ENCODE measurements at places on chromosomes 4 and X.

GRCh38 chr4:41232856-41233255 is 18.5 kb upstream of the APBB2 start:
- DNase-seq = no peak

DNA sequence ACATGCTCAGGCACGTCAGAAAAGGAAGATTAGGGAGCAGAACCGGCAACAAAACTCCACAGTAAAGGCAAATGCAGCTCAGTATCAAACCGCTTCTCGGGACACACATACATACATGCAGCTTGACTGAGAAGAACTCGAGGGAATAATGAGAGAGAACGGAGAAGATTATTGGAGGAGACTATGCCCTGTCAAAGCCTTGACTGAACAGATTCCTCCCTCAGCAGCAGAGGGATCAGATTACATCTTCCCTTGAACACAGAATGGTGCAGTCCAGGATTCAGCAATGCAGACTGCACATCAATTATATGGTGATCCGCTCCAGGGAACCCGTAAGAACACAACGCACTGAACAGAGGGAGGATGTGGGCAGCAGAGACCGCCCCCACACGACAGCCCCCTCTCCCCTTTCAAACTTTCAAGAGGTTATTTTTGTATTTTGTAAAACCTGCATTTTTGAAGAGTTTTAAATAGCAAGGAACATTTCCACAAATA is 183.2 kb downstream of the FBXW7 start:
- DNase-seq = no peak

DNA sequence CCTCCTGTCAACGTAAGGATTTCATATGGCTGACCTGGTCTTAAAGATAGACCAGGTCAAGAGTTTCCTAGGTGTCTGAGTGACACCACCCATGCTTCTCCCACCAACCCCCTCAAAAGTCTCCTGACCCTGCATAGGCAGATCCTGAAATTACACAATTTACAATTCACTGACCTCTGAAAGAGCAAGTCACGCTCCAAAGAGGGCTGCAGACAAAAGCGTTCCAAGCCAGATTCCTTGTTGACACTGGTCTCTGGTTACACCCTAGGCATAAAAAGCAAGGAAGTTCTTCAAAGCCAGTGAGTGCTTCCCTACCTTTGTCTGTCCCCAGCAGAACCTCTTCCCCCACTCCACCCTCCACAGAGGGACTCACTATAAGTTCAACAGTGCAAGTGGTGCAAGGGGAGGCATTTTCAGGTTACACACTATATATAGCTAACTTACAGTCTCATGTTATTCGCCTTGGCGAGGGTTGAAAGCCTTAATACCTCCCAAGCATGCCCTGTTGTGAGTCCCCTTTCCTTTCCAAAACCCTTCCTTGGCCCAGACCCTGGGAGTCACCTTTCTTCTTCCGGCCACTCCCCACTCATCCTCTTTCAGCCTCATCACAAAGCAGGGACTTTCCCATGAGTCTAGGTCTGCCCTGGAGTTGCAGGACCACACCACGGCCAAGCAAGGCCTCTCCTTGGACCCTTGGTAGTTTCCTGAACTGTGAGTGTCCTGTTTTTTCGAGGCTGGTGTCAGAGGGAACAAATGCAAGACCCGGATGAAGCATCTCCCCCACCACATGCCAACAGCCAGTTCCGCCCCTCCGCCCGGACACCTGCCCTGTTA is 58.0 kb upstream of the KLF3 start:
- no peak for DNase-seq

- no peak for DNase-seq
Observed at GRCh38 chrX:18886005-18886343, 97.9 kb downstream of the PHKA2 start.

DNA sequence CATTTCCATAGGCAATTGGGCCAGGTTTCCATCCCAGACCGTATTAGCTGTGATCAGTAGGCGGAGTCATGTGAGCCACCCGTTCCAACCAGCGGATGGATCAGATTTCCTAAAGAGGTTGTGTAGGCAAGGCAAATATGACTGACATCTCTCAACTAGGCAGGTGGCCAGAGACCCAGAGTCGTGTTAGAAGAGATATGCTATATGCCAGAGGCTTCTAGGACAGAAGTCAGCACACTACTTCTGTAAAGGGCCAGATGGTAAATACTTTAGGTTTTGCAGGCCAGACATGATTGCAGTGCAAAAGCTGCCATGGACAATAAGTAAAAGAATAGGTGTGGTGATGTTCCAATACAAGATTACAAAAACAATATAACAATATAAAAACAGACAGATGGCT is 788.4 kb downstream of the RPA4 start:
- DNase-seq = no peak

DNA sequence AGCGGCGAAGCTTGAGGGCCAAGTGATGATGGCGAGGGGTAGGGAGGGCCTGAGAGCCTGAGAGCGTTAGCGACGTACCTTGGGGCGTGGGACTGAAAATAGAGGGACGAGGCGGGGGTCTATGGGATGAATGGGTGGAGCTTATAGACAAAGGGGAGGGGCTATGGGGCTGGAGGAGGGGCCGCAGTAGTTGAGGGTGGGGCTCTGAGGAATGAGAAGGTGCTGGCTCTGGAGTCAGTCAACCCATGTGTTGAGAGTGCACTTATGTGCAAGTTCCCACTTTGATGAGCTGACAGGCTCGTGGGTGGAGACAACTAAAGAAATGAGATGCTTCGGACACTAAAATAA is 488 bp downstream of the TBC1D25 start:
- peak; percentile 6 for DNase-seq

- no peak for DNase-seq
Observed at GRCh38 chr4:155795991-155796390, 37.2 kb downstream of the GUCY1B1 start.

- DNase-seq = no peak
Observed at GRCh38 chr4:6342530-6343293, 73.1 kb downstream of the WFS1 start.

- DNase-seq = no peak
Observed at GRCh38 chr4:23369331-23369730, 520.5 kb downstream of the PPARGC1A start.

DNA sequence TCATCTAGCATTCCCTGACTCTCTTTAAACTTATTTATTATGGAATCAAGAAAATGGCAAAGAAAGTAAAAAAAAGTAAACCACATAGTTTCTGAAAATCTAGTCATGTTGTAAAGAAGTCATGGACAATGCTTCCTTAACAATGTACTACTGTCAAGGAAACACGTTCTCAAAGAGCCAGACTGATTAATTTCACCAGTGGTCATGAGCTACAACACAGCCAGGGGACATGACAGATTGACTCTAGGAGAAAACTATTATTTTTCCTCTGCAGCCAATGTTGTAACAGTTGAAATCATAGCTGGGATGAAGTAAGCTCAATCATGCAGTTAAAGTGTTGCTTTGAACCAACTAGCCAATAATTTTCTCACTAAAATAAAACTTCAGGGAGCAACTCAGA is 109.2 kb downstream of the MAPK10 start:
- no peak for DNase-seq

DNA sequence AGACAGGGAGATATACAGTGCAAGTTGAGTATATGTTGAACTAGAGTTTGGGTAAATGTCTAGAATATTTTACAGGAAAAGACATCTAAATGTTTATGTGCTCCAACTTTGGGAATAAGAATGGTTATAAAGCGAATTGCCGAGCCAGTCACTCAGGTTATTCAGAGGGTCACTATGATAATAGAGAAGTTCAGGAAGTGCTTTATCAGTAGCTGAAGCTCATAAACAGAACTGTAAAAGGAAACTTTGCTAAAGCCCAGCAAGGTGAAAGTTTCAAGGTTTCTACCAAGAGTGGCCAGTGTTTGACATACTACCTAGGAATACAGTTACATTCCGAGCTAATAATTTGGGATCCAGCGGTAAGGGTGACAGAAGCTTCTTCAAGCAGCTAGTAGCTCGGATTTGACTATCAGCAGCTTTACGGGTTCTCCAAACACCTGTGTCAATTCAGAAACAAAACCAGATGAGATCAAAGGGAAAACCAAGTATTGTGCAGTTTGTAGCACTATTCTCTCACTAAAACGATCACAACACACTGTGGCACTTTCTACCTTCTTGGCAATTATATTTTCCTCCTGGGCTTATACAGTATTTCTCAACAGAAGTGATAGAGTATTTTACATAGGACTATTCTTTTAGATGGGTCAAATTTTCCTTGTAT is 17.2 kb upstream of the BCLAF3 start:
- no peak for DNase-seq

DNA sequence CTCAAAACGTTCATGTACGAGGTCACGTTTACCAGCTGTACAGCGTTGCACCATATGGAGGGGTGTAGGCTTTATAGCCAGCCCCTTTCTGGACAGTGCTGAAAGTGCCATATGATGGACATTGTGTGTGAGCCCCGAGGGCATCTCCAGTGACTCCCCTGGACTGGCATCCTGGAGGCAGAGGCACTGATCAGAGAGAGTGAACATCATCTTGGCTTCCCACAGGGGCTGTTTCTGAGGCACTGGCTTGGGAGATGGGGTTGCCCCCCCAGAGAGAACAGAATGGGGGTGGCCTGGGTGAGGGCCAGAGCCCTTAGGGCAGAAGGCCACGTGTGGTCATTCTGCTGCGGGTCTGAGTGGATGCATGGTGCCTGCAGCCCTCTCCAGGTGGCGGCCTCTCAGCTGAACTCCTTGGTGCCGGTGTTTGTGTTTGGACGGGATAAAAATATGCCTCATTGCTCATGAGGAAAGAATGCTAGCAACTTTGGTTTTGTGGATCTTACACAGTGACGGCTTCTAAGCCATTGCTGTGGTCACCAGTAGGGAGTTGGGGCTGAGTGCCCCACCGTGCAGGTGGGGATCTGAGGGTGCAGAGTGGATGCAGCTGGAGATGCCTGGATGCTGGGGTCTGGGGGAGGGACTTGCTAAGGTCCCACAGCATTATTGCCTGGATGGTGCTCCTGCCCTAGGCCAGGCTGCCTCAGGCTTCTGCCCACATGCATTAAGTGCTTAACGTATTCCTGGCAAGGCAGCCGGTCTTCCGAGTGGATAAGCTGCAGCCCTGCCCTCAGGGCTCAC is 3.4 kb downstream of the WFS1 start:
- no peak for DNase-seq

DNA sequence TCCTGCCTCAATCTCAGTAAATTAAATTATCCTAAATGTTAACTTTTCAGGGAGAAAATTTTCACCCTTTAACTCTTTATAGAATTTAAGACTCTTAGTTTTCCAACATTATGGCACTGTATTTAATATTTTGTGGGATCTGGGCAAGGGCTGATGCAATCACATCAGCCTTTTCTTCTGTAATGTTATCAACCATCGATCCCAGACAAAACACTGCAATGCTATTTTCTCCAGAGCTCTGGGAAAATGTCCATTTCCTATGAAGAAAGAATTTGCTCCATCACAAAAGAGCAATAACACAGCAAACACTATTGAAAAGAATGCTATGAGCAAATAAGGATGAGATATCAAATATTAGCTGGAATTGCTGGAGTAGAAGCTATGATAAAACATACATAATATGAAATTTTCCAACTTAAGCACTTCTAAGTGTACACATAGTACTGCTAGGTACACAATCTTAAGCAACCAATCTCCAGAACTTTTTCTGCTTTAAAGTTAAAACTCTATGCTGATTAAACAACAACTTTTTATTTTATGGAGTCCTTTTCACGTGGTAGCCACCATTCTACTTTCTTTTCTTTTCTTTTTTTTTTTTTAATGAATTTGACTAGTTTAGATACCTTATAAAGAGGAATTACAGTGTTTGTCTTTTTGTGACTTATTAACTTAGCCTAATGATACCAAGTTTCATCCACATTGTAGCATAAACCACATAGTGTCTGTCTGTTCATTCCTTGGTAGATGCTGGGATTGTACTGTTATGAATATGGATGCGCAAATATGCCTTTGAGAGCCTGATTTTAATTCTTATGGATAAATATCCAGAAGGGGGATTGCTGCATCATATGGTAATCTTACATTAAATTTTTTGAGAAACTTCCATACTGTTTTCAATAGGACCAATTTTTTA is 43.6 kb downstream of the UGT2A3 start:
- no peak for DNase-seq

DNA sequence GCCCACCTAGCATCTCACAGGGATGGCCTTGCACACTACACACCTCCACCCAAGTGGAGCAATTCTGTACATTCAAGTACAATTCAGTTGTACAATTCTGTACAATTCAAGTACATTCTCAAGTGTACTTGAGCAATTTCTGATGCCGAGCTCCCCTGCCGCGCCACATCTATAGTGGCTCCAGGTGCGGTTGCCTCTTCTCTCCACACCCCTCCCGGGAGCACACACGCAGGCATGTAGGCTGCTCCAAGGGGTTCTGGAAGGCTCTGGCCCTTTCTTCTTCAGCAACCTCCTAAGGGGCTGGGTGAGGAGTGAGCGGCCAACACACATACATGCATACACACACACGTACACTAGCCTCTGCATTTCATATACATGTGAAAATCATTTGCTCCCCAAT is 18.9 kb upstream of the DUSP9 start:
- DNase-seq = no peak

DNA sequence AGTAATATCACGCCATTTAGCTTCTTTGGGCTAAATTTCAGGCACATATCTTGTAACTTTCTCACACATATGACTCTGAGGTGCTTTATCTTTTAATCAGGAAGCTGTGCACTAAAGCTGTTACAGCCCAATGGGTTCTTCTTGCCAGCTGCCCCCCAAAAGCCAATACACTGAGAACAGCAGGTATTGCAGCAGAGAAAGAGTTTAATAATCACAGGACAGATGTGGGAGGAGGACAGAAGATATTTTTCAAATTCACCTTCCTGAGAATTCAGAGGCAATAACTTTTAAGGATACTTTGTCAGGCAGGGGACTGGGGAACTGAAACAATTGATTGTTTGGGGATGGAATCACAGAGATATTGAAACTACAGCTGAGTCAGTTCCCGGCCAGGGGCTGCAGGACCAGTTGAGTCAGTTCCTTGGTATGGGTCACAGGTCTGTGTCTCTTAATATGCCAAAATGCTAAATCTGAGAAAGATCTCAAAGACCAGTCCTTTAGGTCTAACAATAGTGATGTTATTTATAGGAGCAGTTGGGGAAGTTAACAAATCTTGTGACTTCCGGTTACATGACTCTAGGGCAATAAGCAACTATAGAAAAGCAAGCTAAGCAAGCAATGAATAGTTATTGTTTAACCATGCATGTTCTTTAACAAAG is 28.1 kb downstream of the DDIT4L start:
- no peak for DNase-seq

DNA sequence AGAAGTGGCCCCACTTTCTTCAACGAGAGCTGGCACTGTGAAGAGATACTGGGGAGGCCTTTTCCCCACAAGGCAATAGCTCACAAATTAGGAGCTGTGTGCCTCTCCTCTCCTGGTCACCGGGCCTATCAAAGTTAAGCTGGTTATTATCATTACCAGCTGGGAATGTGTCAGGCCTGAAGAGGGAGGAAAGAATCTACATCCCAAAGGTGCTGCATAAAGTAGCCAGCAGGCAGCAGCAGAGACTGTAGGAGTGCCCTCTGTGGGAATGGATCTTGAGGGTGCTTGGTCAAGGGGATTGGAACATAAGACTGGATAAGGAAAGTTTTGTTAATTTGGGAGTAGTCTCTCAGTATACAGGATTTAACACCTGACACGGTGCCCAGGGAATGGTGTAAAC is 9.1 kb upstream of the TMPRSS11D start:
- no peak for DNase-seq
